ENCODE measurements at places on chromosomes 7 and 10. TPM values are rescaled to one million over a fixed set of nuclear protein-coding genes. Genes with fewer than 3 reads are reported as not detected.

The SPAM1 gene
- not detected for total RNA-seq

The NANOS1 gene
- 0.72 TPM for total RNA-seq

The MAGI2 gene
- total RNA-seq = 3.7 TPM

The INHBA gene
- 53.8 TPM for total RNA-seq

The CALML5 gene
- not detected for total RNA-seq

The PCDH15 gene
- not detected for total RNA-seq

Data from epithelial cell of alveolus of lung (primary cell).